ENCODE measurements at places on chromosomes 1 and 21.

DNA sequence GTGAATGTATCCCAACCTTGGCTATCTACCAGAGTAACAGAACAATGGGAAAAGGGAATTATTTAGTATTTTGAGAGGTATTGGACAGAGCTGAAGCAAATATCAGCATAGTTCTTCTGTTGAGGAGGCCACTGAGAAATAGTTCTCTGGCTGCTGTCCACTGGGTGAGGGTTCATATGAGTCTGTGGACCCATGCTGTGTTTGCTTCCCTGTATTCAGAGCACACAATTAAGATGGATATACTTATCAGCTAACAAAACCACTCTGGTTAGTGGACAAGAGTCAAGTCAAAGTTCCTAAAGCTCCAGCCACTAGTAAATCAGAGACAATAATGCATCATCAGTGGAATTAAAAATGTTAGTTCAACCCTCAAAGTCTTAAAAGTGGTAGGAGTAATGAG, 66.1 kb downstream of the RGS18 start:
- DNase-seq: no peak

- no peak for DNase-seq
These were observed 54.7 kb upstream of the F3 start for GRCh38 chr1:94596260-94596659.

DNA sequence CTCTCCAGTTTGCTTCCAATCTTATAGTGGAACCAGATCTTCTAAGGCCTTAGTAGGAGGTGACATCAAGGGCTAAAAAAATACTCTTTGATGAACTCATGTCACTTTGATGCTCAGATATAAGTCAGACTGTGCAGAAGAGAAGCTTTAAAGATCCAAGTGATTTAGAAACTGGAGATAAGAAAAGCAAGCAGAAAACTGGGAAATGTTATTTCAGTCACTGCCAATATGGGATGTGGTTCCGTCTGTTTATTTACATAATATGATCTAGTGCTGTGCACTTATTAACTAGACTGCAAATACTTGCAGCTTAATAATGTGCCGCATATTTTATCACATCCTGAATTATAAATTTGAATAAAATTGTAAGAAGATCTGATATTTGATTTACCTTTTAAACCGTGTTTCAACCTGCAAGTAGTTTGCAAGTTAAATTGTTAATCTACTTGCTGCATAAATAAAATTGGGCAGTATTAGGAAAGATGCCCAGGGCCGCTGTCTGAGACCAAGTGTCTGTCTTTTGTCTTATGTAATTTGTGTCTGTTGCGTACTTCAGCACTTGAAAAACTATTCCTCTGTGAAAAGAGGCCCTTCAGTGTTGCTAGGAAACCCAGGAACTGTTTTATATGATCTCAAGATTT, 29.6 kb downstream of the CXADR start:
- no peak for DNase-seq

- no peak for DNase-seq
These were observed 15.4 kb downstream of the NPPA start for GRCh38 chr1:11831945-11832725.

DNA sequence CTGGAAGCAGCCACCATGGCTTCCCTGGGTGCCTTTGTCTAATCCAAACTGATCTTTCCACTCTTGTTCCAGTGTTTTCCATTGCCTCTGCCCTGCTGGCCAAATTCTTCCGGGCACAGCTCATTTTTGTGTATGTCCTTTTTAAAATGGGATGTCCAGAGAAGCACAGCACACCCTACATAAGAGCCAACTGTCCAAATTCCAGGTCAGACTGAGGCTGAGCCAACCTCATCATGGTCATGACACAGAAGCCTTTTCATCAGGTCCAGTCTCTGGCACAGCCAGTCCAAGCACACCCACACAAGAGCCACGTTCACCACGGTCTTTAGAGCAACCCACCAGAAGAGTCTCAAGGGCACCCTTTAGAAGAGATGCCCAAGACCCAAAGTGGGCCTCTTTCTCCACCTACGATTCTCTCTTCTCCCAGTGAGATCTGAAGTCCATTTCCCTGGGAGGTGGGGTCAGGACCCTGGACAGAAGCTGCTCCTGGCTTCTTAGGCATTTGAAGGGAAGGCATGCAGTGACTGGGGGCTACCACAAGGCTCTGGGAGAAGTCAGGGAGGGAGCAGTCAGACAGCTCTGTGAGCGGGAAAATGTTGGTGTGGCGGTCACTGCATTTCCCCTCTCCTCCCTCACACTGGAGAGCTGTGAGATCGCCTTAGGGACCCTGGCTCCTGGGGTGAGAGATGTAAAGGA, 53.2 kb downstream of the SYT2 start:
- DNase-seq: no peak

- no peak for DNase-seq
These were observed 824.6 kb upstream of the TMPRSS15 start for GRCh38 chr21:19228226-19228625.

DNA sequence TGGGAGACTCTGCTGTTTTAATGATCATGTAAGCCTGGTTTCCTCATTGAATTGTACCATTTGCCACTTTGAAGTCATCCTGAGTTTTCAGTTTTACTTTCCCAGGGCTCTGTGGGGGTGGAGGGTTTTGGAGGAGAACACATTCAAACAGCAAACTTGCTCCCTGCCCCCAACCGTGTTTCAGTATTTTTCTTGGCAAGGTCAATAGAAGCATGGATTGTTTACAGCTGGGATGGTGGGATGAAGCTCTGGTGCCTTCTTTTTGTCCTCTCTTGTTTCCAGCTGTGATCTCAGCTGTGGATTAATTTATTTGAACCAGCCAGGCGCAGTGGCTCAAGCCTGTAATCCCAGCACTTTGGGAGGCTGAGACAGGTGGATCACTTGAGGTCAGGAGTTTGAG, 54.3 kb upstream of the SERBP1 start:
- DNase-seq: no peak

DNA sequence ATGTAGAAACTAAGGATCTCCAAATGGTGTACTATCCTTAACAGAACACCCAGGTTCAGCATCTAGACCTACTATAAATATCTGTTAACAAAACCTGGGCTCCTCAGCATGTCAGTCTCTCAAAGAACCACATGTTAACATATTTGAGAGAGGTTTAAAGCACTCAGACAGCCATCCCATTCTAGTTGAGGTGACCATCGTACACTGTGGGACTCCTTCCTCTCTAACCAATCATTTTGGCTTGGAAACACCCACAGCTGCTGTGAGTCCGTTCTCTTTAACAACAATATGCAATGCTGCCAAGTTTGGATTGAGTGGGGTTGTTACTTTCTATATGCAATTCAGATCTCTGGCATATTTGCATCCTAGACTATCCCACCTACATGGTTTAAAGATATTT, 105.8 kb downstream of the MRPL39 start:
- DNase-seq: no peak

- DNase-seq: no peak
These were observed 11.7 kb upstream of the CAPN9 start for GRCh38 chr1:230735447-230735846.

- no peak for DNase-seq
These were observed 379.0 kb downstream of the LMX1A start for GRCh38 chr1:164977561-164977960.

DNA sequence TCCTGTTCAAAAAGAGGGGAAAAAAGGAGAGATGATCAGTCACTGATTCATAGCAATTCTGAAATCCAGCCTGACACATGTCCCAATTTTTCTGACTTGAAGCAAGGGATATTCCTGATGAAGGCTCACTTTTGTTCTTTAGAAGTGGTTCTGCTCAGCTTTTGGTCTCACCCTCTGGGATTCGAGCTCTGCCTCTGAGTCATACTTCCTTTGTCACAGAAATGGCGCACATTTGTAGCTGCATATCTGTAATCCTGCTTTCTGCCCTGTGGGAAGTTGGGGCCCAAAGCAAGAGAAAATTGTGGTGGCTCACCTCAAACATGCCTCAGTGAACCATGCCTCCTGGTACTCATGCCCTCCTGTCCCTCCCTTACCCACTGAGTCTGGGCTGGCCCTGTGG, 22.3 kb upstream of the FAM78B start:
- DNase-seq: no peak

DNA sequence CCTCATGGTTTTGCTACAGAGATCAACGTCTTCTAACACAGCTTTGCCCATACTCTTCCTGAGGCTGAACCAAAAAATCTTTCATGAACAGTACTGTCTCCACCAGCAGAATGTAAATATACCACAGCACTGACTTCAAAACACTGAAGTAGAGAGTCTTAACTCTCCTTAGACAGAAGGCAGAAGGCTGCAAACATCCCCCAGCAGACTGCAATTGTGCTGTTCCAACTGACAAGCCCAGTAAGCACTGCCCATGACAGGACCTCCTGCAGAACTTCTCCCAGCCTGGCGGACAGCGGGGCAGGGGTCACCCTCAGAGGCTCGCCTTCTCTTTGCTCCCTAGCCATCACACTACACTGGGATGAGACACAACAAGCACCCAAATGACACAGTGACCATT, 218.7 kb downstream of the RERE start:
- no peak for DNase-seq

GRCh38 chr1:41617336-41617735, 132.9 kb upstream of the EDN2 start:
- no peak for DNase-seq

DNA sequence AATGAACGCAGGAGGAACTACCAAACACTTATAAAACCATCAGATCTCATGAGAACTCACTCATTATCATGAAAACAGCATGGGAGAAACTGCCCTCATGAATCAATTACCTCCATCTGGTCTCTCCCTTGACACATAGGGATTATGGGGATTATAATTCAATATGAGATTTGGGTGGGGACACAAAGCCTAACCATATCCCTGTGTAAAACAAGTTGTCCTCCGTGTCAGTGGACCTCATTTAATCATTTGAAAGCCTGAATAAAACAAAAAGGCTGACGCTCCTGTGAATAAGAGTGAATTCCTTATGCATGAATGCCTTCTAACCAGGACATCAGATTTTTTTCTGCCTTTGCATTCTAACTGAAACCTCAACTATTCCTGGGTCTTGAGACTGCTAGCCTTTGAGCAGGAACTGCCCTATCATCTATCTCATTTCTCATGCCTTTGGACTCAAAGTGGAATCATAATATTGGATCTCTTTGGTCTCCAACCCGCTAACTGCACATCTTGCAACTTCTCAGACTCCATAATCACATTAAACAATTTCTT, 648.8 kb downstream of the ADGRL2 start:
- DNase-seq: no peak

DNA sequence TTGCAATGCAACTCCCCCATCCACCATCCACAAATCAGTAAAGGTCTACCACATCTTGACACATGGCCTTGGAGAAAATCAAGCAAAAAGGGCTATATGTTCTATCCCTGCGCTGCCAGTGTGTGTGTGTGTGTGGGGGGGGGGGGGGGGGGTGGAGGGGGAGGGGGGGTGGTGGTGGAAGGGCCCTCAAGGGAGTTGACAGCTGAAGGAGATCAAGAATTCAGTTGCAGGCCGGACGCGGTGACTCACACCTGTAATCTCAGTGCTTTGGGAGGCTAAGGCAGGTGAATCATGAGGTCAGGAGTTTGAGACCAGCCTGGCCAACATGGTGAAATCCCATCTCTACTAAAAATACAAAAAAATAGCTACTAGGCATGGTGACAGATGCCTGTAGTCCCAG, 37.6 kb upstream of the CLIC4 start:
- DNase-seq: no peak

- no peak for DNase-seq
These were observed 73.1 kb downstream of the UBIAD1 start for GRCh38 chr1:11345971-11346715.

All from activated CD4-positive, alpha-beta T cell treated with anti-CD3 and anti-CD28 coated beads, Interleukin-2, amount 50 U/mL, for 16 hours (primary cell).